ENCODE measurements at places on chromosomes 2 and 18.

GRCh38 chr2:161839926-161840325 is 215.7 kb downstream of the SLC4A10 start:
- DNase-seq, result no peak

DNA sequence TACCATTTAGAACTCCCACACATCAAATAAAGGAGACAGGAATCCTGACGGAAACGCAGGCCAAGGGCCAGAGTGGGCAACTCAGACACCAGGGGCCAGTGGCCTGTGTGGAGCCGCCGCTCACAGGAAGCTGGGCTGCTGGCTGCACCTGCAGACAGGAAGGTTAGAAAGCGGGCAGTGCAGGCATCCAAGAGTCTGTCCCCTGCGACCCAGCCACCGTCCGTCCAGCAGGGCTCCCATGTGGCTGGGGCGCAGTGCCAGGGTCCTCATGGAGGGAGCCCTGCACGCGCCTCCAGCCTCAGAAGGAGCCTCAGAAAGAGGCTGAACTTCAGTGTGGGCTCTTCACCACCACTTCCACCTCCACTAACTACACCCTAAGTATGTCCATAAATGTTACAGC is 2.5 kb upstream of the ANO7 start:
- DNase-seq, result no peak

DNA sequence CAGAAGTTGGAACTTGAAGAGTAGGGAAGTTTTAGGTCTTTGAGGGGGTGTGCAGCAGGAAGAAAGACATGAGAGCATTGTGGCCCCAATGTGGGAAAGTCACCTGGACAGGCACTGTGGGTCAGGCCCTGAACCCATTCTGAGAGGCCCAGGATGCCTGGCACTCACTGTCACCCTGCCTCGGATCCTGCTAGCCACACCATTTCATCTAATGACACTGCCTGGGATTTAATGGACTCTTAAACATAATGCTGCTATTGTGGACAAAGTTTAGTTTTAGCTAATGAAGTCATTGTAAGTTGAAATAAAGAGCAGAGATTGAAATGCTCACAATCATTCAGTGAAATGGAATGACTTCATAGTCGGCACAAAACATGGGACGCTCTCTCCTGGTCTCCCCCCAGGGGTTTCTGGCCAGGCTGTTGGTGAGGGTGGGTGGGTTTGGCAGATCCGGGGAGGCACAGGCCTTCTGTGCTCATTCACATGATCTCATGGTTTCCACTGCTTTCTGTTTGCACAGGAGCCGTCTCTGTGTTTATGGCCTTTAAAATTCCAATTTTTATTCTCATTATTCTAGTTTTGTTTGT is 141.8 kb upstream of the KLHL29 start:
- DNase-seq, result no peak

DNA sequence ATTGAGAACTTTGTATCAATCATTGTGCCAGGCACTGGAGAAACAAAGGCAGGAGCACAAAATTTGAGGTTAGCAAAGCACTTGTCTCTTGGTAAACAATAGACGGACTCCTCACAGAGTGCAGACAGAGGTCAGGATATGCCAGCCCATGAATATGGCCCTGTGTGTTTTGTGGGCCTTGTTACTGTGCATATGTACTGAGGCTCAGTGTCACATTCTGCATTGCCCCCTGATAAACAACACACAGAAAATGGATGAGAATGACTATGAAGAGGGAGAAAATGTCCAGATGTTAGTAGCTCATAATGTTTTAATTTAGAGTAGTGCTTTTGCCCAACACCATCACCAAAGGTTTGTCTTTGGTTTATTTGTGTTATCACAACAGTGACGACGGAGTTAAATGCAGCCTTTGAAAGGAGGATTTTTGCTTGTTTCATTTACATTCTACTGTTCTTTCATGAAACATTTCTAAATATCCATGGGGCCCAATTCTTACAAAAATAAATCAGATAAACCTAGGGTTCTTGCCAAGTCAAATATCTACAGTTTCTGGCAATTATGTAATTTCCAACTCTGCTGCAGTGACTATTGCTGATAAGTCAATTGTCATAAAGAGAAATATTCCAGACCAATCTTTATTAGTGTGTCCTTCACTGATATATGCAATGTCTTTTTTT is 14.6 kb upstream of the NT5C1B start:
- DNase-seq, result no peak

- DNase-seq, result no peak
Measured at GRCh38 chr2:85429213-85429923, 10.9 kb downstream of the SH2D6 start.

- no peak for DNase-seq
Measured at GRCh38 chr2:151289972-151290866, 751 bp upstream of the NMI start.

GRCh38 chr18:62566199-62566598 is 43.4 kb downstream of the ZCCHC2 start:
- DNase-seq, result no peak

- no peak for DNase-seq
Measured at GRCh38 chr2:23483791-23484190, 98.8 kb downstream of the KLHL29 start.
